ENCODE measurements at places on chromosomes 13 and 19.

- DNase-seq = no peak
Measured at GRCh38 chr13:49566461-49566860, 18.9 kb downstream of the RCBTB1 start.

GRCh38 chr19:18385359-18385674 is 641 bp upstream of the GDF15 start:
- DNase-seq = no peak

GRCh38 chr13:112874751-112875300 is 94.2 kb upstream of the MCF2L start:
- no peak for DNase-seq

- no peak for DNase-seq
Measured at GRCh38 chr13:90898811-90899210, 448.7 kb upstream of the MIR17HG start.

DNA sequence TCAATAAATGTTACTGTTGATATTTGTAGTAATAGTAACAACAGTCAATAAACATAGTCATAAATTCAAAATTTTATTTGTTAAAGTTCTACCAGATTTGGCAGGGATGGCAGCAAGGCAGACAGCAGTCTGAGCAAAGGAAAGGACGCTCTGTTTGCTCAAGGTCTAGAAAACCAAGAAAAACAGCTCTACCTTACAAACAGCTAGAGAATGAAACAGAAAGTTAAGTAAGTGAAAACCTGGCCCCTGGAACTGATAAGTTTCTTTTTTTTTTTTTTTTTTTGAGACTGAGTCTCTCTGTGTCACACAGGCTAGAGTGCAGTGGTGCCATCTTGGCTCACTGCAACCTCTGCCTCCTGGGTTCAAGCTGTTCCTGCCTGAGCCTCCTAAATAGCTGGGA is 27.9 kb downstream of the ENOX1 start:
- no peak for DNase-seq

DNA sequence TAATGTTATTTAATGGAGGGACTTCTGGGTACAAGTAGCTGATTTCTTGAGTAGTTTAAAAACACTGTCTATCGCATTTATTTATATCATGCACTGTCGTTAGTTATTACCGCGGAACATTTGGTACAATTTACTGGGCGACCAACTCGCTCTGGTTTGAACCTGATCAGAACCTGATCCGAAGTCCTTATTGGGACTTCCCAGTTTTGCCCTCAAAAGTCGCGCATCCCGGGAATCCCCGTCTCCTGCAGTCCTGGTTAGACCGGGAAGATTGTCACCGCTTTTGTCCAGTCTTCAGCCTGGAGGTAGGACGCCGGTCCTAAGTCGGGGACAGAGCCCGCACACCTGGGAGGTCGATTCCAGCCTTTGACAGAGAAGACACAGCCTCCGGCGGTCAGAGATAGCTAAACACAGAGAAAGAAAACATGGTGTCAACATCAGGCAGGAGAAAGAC is 694 bp downstream of the CLN5 start:
- DNase-seq = no peak

DNA sequence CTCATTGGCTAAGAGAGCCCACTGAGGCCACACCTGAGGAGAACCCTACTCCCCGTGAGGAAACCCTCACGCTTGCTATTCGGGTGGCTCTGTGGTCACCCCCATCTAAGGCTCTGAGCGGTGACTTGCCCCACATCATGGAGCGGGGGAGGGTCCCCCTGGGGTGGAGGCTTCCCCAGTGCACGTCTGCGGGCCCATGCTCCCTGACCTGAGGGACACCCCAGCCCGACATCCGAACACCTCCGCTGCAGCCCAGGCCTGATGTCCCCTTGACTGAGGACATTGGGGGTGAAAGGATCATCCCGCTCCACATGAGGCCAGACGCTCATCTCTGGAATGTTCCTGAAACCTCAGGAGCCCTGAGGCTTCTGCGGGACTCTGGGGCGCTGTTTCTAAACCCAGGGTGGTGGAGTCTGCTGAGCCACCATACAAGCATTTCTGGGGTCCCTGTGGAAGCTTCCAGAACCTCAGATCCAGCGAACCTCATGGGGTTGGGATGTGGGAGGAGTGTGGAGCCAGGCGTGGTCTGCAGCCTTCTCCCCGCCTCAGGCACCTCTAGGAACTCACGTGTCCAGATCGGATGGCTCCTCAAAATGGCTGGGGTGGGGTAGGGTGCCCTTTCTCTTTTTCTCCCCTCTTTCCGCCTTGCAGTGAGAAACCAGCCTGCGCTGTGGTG is 19.9 kb downstream of the TMED1 start:
- no peak for DNase-seq

GRCh38 chr19:10946958-10947657 is 13.7 kb upstream of the SMARCA4 start:
- no peak for DNase-seq

DNA sequence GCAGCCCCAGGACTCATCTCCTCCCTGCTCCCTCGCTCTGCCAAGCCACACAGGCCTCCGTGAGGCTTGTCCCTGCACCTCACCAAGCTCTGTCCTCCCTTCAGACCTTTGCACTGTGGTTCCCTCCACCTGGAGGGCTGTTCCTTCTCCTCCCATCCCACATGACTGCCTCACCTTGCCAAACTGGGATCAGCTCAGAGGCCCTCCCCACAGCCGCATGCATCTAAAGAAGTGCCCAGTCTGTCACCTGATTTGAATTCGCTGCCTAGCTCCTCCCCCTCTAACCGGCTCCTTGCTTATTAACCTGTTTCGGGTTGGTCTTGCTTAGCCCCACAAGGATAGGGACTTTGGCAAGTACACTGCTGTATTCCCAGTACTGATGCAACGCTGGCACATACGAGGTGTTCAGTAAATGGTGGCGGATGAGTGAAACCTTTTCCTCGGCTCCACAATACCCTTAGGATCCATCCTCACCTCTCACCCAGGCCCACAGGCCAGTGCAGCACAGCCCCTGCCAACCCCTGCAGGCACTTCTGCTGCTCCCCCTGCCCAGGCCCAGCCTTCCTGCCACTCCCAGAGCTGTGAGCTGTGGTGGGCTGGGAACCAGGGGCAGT is 4.4 kb downstream of the AKT2 start:
- no peak for DNase-seq

DNA sequence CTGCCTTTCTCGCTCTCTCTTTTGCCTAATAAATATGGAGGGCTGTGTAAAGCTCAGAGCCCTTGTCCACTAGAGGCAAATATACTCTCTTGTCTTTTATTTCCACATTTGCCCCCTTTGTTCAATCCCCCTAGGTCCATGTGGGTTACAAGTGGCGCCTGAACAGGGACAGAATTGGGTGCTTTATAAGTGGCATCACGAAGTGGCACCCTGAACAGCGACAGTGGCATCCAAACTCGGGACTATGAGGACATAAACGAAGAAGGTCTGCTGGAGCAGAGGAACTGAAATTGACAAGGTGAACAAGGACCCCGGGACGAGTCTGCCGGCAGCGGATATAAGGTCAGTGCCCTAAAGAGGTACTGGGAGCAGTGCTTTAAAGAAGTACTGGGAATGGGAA is 4.3 kb upstream of the ZNF610 start:
- no peak for DNase-seq
